ENCODE measurements at places on chromosomes 12 and 14.

DNA sequence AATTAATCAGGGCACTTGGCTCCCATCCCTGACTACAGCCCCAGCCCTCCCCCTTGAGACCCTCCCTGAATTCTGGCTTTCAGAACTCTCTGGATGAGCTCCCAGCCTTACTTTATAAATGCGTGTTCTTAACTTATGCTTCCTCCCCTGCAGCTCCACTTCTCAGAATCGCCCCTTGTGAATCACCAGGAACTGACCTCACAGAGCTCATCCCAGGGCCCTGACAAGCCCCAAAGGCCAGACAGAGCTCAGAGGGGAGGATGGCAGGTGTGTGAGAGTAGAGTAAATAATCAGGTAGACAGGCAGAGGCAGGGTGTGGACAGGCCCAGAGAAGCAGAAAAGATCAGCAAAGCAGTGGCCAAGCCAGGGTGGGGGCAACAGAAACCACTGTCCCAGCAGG is 68.2 kb upstream of the FOXN3 start:
- DNase-seq, result no peak

DNA sequence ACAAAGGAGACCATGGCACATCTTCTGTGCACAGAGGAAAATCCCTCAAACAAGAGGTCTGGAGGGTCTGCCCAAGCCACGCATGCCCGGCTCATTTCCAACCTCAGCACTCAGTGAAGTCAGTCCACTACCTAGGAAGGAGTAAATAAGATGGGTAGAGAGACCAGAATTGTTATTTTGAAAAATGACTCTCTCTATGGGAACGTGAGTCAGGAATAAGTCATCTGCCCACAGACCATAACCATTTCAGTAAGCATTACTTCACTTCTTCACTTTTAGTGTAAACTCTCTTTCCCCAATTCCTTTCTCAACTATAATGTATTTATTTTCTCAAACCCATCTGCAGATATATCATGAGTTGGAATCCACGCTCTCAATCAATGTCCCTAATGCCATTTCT is 1039.9 kb upstream of the USP15 start:
- DNase-seq, result no peak

- no peak for DNase-seq
These were observed 41.8 kb upstream of the HIF1A start for GRCh38 chr14:61653507-61653906.

GRCh38 chr12:13817131-13817530 is 164.3 kb downstream of the GRIN2B start:
- no peak for DNase-seq

GRCh38 chr12:46629331-46630229 is 196.2 kb downstream of the SLC38A4 start:
- no peak for DNase-seq

DNA sequence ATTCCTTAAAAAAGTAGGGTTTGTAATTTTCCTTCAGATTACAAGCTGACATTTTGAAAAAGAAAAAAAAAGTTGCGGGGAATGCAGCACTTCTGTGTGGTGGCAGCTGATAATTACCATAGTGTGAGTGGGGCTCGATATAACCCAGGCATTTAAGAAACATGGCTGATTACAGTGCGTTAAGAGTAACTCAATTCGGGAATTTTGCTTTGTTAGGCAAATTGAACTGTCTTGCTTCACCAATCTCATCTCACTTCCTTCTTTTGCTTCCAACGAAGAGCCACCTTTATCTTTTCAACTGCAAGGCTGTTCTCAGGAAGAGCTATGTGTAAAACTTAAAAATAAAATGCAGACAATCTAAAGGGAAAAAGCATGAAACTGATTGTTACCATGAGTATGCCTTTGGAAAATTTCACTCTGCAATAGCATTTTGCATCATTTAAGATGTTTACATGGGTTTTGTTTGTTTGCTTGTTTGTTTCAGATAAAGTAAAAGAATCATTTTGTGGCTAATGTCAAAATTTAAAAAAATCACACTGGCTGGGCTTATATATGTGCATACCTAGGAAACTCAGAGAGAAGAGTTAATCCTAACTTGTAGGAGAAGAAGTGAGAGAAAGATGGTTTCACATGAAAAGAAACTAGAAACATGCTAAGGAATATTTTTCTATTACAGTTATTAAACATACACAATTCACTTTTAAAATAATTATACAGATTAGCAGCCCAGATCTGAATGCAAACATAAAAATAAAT is 295.9 kb upstream of the ATP2B1 start:
- DNase-seq, result no peak

- no peak for DNase-seq
These were observed 186.8 kb upstream of the RBM19 start for GRCh38 chr12:114152890-114153289.

- no peak for DNase-seq
These were observed 18.8 kb upstream of the LTA4H start for GRCh38 chr12:96054244-96054610.
